Astrocyte (in vitro differentiated cells and primary cell): ENCODE measurements at places on chromosomes 12 and 14. TPM values are rescaled to one million over a fixed set of nuclear protein-coding genes. Genes with fewer than 3 reads are reported as not detected.
A peak's percentile ranks its signal among the peaks of the same experiment; 100 is the strongest.

DNA sequence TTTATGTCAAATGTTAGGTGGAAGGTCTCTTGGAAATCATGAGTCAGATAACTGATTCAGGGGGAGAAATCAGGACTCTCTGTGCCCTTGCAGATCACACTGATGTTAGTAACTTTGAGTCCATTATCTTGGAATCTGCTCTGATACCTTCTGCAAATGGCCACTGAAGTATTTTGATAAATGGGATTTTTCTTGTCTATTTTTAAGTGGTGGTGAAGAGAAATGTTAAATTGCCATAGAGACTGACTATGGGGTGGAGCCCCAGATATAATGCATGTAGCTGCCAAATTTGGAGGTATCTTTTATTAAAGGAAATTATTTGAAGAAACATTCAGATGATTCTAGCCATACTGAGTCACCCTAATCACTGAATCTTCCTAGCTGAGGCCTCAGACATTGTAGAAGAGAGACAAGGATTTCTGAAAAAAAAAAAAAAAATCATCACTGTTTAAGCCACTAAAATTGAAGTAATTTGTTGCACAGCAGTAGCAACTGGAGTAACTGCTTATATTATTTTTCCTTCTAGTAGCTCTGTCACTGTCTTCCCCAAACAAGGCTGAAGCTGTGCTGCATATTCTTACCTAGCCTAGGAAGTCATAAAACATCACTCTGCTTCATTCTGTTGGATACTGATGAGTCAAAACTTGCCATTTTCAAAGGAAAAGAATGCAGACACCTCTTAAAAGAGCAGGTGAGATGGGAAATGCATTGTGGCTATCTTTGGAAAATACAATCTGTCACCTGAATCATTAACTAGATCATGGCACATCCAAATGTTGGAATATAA lies 36.0 kb upstream of the CLEC14A start:
- DNase-seq = peak; percentile 62
- peaks cover 22% of the 10 kb centered on the region for H3K4me1 ChIP-seq
- H3K27me3 ChIP-seq = no peaks in the 10 kb centered on the region
- H3K36me3 ChIP-seq = no peaks in the 10 kb centered on the region

DNA sequence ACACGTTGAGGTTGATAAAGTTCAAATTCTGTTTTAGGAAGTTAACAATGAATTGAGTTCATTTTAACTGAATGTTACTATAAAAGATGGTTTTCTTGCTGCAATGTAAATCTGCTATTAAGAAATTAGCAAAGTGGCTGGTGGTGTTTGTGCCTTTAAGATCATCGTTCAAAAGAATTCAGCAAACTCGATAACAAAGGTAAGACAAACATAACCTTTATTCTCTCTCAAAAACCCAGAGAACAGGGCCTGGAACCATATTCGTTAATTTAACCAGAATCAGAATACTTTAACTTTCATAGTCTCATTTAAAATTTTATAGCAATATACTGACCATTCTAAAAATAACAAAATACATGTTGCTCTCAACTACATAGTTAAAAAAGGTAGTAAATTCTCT lies 3.4 kb downstream of the TMEM30B start:
- no peak overlapping the region for H3K4me3 ChIP-seq
- H3K4me1 ChIP-seq = peaks cover 6% of the 10 kb centered on the region
- H3K27me3 ChIP-seq = peaks cover 36% of the 10 kb centered on the region
- H3K36me3 ChIP-seq = no peaks in the 10 kb centered on the region

GRCh38 chr14:21874167-21874566 lies 200.5 kb upstream of the OR4E1 start:
- H3K4me3 ChIP-seq = no peak overlapping the region
- no peaks in the 10 kb centered on the region for H3K27me3 ChIP-seq
- no peak for DNase-seq
- no peak overlapping the region for H3K27ac ChIP-seq

MYO1A gene
- total RNA-seq = 0.34 TPM in 1 of 2 replicates, not detected in the other

TESPA1 gene
- 0.23 and 0.55 TPM in 2 replicates for total RNA-seq
